ENCODE measurements at places on chromosomes 7 and 10.

DNA sequence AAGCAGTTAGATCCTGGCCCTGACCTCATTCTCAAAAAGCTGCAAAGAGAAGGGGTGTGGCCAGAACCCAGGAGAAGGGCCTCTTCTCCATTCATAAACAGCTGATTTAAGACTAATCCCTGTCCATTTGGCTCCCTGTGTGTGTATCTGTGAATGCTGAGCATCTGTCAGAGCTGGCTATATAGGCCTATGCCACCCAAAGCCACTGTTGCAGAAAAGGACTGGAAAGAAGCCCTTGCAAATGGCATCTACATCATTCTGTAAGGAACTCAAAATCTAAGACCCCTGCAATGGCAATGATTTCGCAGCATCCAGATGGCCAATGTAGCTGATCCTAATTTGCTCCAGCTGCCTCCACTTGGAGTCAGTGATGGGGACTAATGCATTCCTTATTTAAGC lies 384.5 kb downstream of the KCNMA1 start:
- no peak for DNase-seq

GRCh38 chr10:24382596-24382978 lies 173.6 kb downstream of the KIAA1217 start:
- no peak for DNase-seq

GRCh38 chr10:51651063-51651462 lies 48.3 kb downstream of the CSTF2T start:
- DNase-seq, result no peak

GRCh38 chr10:61836888-61837754 lies 64.4 kb upstream of the ARID5B start:
- no peak for DNase-seq

DNA sequence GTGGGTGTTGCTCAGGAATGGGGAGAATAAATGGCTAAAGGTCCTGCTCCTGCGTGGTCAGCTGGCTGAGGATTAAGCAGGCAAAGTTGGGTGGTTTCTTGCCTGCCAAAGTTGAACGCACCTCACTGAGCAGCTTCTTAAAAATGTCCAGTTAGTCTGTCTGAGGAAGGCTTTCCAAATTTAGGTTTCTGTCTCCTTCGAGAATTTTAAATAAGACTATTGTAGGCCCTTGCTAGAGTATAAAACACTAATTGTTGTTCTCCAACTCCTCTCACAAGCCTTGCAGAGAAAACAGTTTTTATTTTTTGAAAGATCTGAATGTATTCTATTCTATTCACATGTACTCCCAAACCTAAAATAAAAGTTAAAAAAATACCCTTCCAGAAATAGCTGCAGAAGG lies 122.0 kb upstream of the LAMB4 start:
- no peak for DNase-seq

DNA sequence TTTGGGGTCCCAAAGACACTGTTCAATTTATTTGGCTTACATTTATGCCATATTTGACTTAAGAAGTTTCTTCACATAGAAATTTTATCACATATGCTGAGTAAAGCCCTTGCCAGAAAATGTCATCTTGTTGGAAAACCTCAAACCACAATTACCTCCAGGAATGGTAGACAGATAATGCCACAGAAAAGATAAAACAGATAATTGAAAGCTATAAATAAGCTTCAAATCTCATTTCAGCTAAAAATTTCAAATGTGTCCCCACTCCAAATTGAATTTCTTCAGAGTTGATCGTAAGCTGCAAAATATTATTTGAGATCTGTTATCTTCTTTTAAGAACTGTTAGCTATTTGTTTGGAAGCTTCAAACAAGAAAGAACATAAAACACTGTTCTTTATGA lies 176.4 kb upstream of the PTN start:
- DNase-seq, result no peak

GRCh38 chr7:2737771-2738540 lies 50.0 kb downstream of the AMZ1 start:
- DNase-seq, result no peak

DNA sequence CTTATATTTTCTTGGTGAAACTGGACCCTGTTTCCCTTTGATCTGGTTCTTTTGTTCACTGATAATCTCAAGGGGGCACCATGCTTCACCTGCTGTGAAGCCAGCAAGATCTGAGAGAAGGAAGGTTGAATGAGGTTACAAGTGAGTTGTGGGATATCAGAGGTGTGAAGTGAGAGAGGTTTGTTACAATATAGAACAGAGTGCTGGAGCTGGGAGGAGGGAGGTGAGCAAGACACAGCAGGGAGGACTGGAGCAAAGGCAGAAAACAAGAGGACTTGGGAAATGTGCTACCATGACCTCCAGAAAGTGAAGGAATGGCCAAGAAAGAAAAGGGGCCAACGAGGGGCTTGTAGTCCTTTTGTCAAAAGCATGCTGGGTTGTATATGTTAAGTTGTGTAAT lies 156.6 kb downstream of the LRMDA start:
- no peak for DNase-seq

DNA sequence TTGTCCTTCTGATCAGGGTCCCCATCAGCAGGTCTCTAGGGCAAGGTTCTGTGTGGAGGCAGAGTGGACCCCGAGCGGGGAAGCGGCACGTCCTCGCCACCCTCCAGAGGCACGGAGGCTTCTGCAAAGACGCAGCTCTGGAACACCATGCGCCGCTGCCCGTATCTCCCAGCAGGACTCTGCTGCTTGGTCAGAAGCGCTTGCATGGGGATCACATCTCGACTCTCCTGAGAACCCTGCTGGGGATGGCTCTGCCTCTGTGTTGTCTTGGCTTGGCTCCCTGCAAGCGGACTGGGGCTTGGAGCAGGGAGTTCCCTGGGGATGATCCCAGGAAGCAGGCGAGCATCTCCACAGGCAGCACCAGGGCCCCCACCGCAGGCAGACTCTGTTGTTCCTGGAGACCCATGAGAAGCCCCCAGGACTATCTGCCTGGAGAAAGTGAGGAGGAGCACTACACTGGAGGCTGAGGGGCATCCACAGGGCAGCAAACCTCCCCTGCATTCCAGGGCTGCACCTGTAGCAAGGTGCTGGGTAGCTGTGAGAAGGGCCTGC lies 520.5 kb downstream of the GLRX3 start:
- no peak for DNase-seq

DNA sequence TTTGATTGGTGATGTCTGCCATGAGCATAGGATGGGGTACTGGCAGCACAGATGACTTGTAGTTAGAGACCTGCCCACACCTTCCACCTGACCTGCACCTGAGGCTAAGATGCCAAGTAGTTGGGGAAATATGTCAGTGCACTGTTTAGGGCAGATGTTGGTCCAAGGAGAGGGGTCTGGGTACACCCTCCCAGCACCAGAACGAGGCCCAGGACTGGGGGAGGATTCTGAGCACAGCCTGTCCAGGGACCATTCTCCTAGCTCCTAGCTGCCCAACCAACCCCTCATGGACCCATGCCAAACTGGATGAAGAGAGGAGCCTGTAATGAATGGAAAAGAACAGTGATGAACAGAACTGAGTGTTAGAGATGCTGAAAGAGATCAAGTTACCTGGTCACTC lies 28.0 kb downstream of the FRMPD2 start:
- no peak for DNase-seq

DNA sequence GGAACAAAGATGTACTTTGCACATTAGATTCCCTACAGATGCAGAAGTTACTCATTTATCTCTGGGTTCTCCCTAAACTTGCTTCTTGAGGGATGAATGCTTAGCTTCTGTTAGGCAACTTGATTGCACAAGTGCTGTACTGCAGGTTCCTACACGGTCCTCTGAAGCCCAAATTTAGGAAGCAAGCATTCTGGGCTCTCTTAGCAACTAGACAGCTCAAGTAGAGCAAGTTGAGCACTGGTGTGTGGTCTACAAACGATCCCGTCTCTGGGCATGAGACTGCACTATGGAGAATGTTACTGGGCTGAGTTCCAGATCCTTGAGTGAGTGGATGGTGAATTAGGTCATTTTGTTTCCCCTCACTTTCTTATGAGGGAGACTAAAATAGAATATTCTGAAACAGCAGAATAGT lies 14.3 kb downstream of the SEMA3D start:
- DNase-seq, result no peak

- no peak for DNase-seq
These were observed 47.7 kb upstream of the ZNF479 start for GRCh38 chr7:57179776-57180415.

- no peak for DNase-seq
These were observed 133.8 kb downstream of the TCERG1L start for GRCh38 chr10:131177431-131178327.

GRCh38 chr7:140526214-140526613 lies 46.9 kb upstream of the MKRN1 start:
- no peak for DNase-seq

GRCh38 chr10:88243836-88244730 lies 339.0 kb downstream of the RNLS start:
- no peak for DNase-seq

GRCh38 chr10:72523932-72524396 lies 101.9 kb downstream of the MICU1 start:
- DNase-seq, result no peak

DNA sequence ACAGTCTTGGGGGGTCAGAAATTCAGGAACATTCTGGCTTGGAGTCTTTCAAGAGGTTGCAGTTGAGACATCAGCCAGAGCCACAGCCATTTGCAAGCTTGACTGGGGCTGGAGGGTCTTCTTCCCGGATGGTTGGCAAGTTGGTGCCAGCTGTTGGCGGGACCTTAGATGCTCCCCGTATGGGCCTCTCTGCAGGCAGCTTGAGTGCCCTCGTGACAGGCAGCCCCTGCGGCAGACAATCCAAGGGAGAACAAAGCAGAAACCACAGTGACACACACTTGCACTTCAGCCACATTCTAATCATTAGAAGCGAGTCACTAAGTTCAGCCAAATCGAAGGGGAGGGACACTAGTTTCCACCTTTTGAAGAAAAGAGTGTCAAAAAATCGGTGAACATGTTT lies 59.4 kb upstream of the MXI1 start:
- no peak for DNase-seq

DNA sequence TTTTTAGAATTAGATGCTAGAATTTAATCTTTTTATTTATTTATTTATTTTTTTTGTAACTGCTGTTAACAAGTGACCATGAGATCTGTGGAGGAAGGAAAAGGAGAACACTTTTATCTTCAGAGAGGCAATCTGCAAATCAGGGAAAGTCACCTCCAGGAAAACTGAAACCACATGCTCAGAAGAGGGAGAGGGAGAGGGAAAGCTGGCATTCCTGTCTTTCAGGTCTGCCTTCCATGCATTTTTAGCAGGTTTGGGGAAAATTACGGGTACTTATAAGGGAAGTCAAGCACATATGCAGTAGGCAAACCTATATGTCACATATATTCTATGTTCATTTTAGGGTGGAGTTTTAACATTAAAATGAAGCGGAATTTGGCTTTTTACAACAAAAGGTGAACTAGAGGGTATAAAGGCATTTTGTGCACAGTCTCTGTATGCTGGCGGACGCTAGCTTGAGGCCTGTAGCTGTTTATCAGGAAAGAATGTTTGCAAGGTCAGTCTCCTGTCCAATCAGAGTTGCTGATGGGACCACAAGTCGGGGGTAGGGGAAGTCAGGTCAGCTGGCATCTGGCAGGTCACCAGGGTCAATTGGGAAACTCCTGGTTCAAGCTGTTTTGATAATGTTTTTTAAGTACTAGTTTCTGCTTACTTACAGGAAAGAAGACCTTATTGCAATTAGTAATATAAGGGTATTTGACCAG lies 333.5 kb downstream of the GPR158 start:
- DNase-seq, result no peak

- DNase-seq, result no peak
These were observed 125.7 kb upstream of the ZNF438 start for GRCh38 chr10:31157123-31158010.

GRCh38 chr7:121872831-121873288 lies at the start of gene PTPRZ1:
Gene PTPRZ1 (plus strand): TSS chr7:121873161. CDS start chr7:121873500, 339 bp downstream.
- no peak for DNase-seq

DNA sequence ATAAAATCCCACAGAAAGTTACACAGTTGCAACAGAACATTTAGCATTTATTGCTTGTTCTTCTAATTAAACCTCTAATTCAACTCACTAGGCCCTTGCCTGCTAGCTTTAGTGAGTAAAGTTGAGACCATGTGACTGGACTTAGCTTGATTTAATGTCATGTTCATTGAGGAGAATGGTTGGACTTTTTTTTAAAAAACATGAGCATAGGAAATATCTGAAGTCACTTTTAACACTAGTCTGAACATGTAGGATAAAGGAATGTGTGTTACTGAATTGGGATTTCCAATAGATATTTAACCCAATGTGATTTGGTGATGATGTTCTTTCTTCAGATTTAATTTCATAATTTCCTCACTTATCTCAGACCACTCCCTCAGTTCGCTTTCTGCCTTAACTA lies 24.6 kb upstream of the GLCCI1 start:
- DNase-seq, result no peak

- no peak for DNase-seq
These were observed 133.8 kb downstream of the SEMA3A start for GRCh38 chr7:84060760-84061261.

DNA sequence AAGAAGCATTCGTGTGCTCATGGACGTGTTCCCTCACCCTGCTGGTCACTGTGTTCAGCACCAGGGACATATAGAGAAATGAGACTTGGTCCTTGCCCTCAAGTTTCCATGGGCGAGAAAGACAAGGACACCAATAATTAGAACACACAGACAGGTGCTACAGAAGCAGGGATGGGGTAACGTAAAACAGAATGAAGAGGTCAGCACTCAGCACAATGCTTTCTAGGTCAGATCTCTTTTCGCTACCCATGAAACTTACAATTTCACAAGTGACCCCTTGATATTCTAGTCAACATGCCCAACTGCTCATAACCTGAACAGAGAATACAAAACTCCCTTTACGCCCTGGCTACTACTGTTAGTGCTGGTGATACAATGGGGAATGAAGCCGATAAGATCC lies 6.0 kb upstream of the ANK3 start:
- DNase-seq, result no peak

- DNase-seq, result no peak
These were observed 162.6 kb downstream of the FAM107B start for GRCh38 chr10:14611968-14612693.

- no peak for DNase-seq
These were observed 4.4 kb upstream of the SMC3 start for GRCh38 chr10:110563132-110563531.

DNA sequence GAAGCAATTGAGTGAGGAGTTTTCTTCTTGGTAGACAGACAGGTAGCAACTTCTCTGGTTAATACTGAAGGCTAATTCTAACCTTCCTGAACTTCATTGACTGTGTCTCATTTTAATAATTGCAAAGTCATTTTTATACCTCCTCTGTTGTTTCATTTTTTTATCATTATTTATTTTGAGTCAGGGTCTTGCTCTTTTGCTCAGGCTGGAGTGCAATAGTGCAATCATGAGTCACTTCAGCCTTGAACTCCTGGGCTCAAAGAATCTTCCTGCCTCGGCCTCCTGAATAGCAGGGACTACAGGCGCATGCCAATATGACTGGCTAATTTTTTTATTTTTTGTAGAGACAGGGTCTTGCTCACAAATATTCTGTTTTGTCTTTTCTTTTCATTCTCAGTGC lies 45.4 kb downstream of the APBB1IP start:
- no peak for DNase-seq

Data from stimulated activated CD8-positive, alpha-beta memory T cell treated with anti-CD3 and anti-CD28 coated beads, Interleukin-2, amount 100 ng/mL, for 1 hour (primary cell).